BJ (cell line): ENCODE measurements at places on chromosomes 12 and 14.
A peak's percentile ranks its signal among the peaks of the same experiment; 100 is the strongest.

GRCh38 chr12:5626151-5626550, 194.2 kb downstream of the NTF3 start:
- no peak for DNase-seq

DNA sequence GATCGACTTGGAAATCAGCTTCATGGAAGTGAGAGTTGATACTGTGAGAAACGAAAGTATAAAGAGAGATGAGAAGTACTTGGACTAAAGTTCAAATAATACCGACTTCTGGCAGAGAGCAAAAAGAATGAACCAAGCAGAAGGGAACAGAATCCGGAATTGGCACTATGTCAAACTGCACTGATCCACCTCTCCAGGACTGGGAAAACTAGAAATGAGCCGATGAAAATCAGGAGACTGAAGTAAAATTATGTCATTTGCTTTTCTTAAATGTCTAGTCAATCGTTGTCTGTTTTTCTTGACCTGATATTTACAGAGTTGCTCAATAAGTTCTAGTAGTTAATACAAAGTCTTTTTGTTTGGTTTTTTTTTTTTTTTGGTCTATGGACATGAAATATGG, 163.0 kb upstream of the FOXG1 start:
- DNase-seq, result no peak

- DNase-seq, result no peak
These were observed at the start of gene TMEM179 for GRCh38 chr14:104604458-104605449. Gene TMEM179, minus strand, starts transcription at chr14:104604772. Its CDS starts 31 bp downstream, at chr14:104604741.

- DNase-seq, result no peak
These were observed 165.9 kb upstream of the OTX2 start for GRCh38 chr14:56976211-56976610.

DNA sequence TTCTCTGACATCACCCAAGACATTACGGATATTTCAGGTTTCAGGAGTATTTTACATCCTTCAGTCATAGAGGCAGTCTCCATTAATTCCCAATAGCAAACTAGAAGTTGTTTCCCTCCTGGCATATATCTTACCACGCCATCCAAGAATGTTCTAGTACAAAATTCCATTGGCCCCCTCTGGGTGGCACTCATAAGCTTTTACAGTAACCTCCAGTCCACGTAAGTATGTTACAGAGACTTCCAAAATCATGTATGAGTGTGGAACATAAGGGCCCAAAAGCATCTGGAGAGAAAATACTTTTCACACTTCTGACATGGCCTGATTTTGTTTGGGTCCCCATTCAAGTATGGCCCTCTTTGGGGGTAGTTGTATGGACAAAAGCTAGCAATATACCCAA, 58.1 kb upstream of the DHRS4 start:
- DNase-seq, result no peak

- no peak for DNase-seq
These were observed 306.1 kb downstream of the DAD1 start for GRCh38 chr14:22282949-22283348.

DNA sequence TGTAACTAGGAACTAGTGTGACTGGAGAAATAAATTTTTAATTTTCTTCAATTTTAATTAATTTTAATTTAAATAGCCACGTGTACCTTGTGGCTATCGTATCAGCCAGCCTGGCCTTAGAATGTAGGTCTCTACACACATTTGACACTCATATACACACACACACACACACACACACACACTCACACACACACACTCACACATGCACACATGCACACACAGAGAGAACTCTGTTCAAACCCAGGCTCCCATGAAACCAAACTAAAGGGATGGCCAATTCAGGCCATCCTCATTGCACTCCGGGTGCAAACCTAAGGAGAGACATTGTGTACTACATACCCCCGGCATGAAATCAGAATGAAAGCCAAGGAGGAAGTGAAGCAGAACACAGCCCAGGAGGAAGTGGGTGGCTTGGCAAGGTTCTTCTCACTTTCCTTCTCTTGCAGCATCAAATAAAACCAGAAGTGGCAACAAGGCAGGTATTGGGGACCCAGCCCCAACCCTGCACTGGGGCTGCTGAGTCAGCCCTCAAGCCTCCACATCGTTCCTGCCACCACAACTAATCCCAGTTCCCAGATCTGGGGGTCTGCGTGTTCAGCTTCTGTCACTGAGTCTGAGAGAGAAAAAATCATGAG, 26.2 kb upstream of the CHPT1 start:
- no peak for DNase-seq

GRCh38 chr12:53227836-53228235, 4.2 kb downstream of the RARG start:
- no peak for DNase-seq

DNA sequence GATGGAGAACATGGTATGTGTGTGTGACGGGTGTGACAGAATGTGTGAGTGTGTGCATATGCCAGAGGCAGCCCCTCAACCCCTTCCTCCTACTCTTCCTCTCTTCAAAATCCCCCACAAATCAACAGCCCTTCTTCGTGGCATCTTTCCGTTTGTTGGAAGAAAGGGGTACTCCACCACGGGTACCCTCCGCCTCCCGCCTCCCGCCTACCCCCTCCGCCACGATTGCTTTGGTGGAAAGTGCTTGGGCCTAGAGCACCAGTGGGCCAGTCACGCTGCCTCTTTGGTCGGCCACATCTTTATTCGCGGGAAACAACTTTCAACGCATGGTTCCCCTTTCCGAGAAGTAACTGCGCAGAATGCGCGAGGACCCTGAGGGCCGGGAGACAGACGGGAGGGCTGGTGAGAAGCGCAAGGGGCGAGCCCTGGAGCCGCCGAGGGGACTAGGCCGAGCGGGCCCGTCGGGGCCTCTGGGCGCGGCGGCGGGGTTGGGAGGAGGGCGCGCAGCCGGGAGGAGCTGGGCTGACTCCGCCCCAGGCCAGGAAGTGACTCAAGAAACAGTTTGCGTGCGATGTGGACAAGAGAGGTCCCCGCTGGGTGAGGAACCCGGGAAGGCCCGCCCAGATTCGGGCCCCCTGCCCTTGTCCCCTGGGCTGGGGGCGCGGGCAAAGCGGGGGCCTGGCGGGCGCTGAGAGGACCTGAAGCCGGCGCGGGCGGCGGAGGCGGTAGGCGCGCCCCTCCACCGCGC, at the start of the genes CBLN3 and KHNYN:
CBLN3 (minus strand) TSS at position 274 of the 748 bp plus-strand sequence. CDS start 614 bp downstream, outside the sequence.
KHNYN (plus strand) TSS at position 560 of the 748 bp plus-strand sequence. CDS start 777 bp downstream, outside the sequence.
- no peak for DNase-seq

DNA sequence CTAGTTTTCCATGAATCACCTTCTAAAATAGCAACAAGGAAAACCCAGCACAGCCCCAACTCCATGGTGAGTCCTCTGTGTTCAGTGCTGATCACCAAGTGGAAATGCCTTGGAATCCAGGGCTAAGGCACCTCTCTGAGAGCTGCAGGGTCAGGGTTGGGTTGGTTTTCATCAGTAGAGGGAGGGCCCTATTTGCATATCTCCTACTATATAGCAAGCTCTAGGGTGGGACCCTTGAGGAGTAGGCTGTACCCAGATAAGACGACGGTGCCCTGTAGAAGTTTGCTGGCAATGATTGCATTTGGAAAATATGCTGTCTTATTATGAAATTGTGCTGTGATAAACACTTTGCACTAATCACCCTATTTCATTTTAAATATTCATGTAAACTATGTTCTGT, 1011.8 kb downstream of the TMEM121 start:
- no peak for DNase-seq

DNA sequence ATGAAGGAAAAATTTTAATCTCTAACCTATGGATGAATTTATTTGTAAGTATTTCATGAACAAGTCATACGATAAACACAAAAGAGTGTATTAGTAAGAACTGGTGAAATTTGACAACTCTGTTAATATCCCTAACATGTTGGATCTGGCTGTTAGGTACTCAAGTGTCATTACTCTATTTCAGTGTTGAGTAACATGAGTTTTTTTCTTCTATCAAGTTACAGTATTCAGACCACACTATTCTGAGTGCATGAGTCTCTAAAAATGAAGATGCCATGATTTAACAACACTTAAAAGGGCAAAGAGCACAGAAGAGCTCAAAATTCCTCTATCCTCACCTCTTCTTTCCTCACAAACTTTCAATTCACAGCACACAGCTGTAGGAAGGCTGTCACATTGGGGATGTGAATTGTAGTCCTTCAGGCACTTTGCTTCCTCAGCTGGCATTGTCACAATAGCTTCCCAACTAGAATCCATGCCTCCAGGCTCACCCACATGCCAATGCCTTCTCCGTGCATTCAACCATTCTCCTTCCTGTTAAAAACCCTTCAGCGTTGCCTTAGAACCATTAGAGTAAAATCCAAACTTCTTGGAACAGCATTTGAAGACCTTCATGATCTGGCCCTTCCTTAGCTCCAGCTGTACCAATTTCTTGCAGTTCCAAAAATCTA, 73.7 kb upstream of the DBX2 start:
- DNase-seq, result no peak

GRCh38 chr12:109310247-109311125, 1.4 kb upstream of the FOXN4 start:
- DNase-seq, result no peak

GRCh38 chr12:118052324-118053070, 8.5 kb downstream of the WSB2 start:
- DNase-seq, result peak; percentile 96

DNA sequence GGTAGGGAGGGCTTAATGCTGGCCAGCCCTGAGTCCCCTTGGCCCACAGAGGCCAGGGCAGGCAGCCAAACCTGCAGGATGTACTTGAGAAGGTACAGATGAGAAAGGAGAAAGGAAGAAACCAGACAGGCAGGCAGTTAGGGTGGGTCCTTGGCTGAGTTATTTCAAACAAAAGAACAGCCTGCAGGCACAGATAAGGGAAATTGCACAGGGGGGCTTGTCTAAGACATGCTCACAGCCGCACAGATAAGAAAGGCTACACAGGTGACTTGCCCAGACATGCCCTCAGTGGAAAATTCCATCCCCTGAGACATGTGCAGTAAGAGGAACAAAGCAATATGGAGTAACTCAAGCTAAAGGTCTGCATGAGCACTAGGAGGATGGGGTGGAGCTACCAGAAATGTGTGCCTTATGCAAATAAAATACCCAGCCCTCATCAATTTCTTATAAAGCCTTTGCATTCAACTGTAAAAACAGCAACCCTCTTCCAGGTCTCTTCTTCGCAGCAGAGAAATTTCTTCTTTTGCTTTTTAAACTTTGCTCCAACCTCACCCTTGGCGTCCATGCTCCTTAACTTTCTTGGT, 158.2 kb upstream of the RGS6 start:
- no peak for DNase-seq

- DNase-seq, result no peak
These were observed 3.7 kb downstream of the GPR132 start for GRCh38 chr14:105061428-105062047.

- no peak for DNase-seq
These were observed 26.9 kb upstream of the MYBPC1 start for GRCh38 chr12:101567918-101568317.

GRCh38 chr12:4244868-4245267, 28.7 kb upstream of the CCND2 start:
- no peak for DNase-seq

- no peak for DNase-seq
These were observed 185.9 kb downstream of the ITPR2 start for GRCh38 chr12:26647088-26647487.
